ENCODE measurements at places on chromosomes 5 and 9.

DNA sequence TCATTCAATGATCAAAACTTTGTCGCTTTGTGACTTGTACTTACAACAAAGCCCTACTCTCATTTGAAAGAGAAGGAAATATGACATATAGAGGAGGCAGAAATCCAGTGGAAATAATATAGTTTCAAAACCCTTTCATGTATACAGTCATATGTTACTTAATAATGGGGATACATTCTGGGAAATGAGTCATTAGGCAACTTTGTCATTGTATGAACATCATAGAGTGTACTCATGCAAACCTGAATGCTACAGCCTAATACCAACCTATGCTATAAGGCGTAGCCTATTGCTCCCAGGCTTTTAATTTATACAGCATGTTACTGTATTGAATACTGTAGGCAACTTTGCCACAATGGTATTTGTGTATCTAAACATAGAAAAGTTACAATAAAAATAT is 69.0 kb upstream of the SMC2 start:
- no peak for DNase-seq

DNA sequence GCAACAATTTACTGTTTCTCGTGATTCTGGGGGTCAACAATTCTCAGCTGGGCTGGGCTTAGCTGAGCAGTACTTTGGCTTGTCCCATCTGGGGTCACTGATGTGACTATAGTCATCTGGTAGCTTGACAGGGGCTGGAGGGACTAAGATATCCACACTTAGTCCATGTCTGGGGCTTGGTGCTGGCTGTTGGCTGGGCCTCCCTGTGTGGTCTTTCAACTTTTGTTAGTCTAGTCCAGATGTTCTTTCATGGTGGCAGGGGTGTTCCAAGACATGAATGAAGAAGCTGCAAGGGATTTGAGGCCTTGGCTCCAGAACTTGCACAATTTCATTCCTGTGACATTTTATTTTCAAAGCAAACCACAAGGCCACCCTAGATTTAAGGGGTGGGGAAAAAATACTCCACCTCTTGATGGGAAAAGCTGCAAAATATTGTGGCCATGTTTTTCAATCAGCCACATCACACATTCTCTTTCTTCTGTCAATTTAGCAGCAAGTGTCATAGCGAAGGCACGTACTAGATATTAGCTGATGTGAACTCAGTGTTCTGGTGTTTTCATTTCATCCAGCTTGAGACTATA is 59.2 kb downstream of the TSSK1B start:
- DNase-seq, result no peak

DNA sequence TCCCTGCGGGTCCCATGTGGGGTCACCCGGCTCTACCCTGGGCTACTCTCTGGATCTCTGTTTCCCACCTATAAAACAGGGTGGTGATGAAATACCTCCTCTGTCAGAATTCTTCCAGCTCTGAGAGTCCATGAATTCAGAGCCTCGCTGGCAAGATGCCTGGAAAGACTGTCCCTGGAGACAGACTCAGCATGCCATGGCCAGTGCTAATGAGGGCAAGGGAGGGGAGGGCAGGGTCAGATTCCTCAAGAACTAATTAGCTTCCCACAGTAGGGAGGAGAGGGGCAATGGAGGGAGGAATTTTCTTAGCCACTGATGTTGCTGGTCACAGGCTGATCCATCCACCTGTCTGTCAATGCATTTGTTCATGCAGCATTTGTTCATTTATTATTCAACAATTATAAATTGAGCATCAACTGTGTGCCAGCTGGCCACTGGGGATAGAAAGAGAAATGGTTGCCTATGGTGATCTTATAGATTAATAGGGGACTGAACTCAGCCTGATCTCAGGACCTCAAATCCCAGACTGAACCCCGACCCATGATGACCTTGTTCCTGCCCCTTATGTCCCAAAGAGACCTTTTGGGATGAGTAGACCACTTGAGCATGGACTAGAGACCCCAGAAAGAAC is 4.7 kb downstream of the SYNPO start:
- DNase-seq, result no peak

- no peak for DNase-seq
These were observed 346.9 kb downstream of the GADD45G start for GRCh38 chr9:89951675-89952074.

GRCh38 chr5:119810217-119810616 is 180.9 kb downstream of the FAM170A start:
- no peak for DNase-seq

DNA sequence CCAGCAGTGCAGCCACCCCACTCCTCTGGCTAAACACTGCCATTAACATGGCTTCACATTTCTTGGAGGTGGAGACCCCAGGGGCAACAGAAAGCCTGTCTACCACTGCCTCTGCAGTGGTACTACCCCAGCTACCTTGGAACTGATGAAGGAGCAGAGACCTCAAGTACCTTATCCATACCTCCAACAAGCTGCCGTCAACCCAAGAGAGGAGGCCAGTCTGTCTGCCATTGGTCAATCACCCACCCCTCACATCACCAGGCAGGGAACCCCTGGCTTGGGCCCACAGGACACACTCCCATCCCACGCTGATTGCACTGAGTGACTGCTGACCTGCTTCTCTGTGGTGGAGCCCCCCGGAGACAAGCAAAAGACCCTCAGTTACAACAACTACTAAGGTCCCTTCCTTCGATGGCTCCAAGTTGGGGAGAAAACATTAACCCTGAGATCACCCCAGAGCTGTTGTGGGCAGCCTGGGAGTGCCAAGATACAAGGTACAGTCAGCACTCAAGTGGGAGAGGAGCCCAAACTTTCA is 5.6 kb downstream of the IFNA14 start:
- DNase-seq, result no peak

DNA sequence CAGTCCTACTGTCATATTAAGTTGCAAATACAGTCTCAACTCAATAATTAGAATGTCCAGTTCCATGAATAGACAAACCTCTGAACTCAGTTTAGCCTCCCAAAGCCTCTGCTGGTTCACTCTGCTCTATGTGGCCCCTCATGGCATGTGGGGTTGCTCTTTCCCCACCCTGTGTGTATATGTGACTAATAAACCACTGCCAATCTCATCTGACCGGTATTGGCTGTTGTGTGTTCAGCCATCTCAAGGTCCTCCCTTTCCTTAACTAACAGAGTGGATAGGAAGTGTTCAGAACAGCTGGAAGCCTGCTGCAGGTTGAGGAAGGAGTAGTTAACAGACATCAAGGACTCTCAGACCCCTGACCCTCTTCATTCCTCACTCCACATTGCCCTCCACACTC is 55.3 kb downstream of the IL33 start:
- DNase-seq, result no peak

- DNase-seq, result no peak
These were observed 53.6 kb upstream of the SIMC1 start for GRCh38 chr5:176184608-176185132.

DNA sequence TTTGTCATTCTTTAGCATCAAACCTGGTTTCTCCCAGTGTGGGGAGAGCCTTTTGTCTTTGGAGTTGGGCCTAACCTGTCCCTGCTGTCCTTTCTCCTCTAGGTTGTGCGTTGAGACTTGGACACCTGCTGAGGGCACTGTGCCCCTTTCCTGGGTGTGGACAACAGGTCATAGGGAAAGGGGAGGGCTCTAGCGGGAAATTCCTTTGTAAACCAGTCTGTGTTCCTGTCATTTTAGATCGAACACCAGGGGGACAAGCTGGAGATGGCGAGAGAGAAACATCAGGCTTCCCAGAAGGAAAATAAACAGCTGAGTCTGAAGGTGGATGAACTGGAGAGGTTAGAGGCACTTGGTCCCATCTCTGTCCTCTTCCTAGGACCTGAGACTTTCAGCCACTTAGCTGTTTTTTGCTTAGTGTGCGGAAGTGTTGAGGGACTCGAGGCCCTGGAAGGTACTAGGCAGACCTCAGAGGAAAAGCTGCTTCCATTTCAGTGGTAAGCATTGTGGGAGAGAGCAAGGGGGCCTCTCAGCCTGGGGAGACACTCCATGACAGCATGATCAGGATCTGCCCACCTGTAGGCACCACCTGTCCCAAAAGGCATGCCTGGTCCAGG is 8.6 kb upstream of the GLE1 start:
- DNase-seq, result no peak

DNA sequence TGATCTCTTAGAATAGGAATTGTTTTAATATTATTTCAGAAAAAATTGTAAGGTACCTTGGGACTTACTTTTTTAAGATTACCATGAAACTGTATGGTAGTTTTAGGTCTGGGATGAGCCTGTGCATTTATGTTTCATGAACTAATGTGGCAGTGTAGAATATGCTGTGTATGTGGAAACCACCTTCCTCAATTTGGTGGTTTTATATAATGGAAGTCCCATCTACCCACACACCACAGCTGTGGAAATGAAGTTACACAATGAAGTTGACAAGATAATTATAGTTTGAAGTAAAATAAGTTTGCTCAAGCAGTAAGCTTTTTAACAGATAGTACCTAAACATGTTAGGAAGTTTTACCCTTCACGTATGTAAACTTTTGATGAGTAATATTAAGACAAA is 24.4 kb downstream of the WDR36 start:
- no peak for DNase-seq

- DNase-seq, result no peak
These were observed 104.3 kb upstream of the PHYKPL start for GRCh38 chr5:178336889-178337288.

DNA sequence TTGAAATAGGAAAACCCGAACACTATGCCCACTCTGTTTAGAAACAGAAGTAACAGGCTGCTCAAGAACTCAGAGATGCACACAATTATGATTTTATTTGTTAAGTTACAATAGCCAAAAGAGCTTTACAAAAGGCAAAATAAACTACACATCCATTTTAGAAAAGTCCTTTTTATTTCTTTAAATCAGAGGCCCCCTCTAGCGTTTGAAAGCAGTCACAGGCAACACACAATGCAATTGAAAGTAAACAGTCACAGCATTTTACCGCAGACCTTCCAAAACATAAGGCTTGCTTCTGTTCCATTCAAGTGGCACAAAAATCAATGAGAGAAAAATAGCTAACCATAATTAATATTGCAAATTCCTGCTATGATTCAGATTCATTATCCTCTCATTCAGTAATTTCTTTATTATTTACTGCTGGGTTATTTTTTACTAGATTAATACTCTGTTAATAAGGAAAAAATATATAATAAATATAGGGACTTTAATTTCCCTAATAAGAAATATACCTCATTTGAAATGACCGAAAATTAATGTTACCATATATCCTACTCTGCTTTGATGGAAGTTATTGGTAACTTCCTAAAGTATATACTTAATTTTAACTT is 78.3 kb downstream of the CEP120 start:
- no peak for DNase-seq

- DNase-seq, result no peak
These were observed 98.0 kb downstream of the TRIO start for GRCh38 chr5:14241141-14241540.

DNA sequence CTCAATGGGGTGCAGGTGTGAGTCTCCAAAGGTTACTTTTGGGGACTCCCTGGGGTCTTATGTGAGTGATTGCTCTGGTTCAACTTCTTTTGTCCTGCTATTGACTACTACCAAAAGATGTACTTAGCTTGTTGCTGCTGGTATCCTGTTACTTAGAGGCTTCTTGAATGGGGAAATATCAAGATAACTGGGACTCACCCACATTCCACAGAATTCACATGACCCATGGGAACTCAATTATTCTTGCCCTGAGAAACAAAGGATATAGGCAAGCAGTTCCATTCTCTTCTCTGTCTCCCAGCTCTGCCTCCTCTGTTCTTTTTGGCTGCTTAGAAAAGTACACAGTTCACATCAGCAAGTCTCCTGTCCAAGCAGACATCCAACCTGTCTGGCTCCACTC is 105.9 kb downstream of the UNC13B start:
- no peak for DNase-seq

DNA sequence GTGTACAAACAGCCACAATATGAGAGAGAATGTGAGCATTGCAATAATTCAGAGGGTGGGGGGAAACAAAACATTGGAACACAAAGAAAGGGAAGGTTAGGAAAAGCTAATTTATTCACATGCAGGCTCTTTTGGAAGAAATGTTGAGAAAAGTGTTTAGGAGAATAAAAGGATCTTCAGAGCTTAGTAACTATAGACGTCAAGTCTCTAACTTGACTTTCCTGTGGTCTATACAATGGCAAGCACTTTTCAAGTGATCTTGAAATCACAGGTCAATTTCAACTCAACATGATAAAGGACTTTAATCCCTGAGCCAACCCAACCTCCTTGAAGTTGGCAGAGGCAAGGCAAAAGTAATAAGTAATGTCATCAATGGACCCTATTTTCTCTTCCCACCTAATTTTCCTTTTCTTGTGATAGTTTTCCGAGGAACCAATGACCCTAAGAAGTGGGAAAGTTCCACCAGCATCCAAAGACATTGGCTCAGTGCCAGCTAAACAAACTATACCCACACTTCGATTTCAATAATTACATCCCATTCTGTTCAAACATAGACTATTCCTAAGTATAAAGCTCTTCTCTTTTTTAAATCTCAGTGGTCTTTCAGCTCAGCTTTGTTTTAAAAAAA is 23.7 kb downstream of the RFK start:
- DNase-seq, result no peak

DNA sequence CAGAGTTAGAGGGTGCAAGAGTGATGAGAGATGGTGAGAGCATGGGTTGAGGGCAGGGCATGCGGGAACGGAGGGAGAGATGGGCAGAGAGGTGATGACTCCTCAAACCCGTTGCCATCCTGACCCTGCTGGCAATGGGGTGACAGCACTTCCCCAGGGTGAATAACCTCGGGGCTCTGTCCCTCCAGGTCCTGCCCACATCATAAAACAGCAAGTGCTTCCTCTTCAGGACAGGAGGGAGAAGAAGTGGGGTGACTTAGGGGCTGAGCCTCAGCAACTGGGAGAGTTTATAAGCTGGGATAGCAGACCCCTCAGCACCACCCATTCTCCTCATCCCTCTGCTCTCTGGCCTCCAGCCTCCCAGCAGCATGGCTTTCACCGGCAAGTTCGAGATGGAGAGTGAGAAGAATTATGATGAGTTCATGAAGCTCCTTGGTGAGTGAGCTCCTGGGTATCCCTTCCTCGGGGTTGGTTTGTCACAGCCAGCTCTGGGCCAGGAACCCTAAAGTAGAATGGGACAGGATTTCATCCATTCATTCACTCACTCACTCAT is at the start of gene FABP6:
TSS of gene FABP6 (plus strand) at position 317 of the 553 bp plus-strand sequence. CDS start at position 369, 52 bp downstream.
- no peak for DNase-seq

GRCh38 chr5:123671042-123671441 is 159.1 kb downstream of the CSNK1G3 start:
- peak; percentile 20 for DNase-seq

GRCh38 chr9:126424511-126424910 is 97.9 kb downstream of the MVB12B start:
- no peak for DNase-seq

- no peak for DNase-seq
These were observed 17.2 kb upstream of the CMYA5 start for GRCh38 chr5:79672392-79672791.

- no peak for DNase-seq
These were observed 66.7 kb downstream of the ZNF462 start for GRCh38 chr9:106929471-106930177.

- DNase-seq, result no peak
These were observed 293.1 kb downstream of the ZSWIM6 start for GRCh38 chr5:61625137-61625561.

GRCh38 chr5:173228639-173229381 is 6.2 kb downstream of the NKX2-5 start:
- no peak for DNase-seq

Measured in NCI-H2107 (cell line).